ENCODE measurements at places on chromosomes 7 and 10. TPM values are rescaled to one million over a fixed set of nuclear protein-coding genes. Genes with fewer than 3 reads are reported as not detected.

Gene GPR37
- 0.53 TPM for total RNA-seq

Gene CHAT
- not detected for total RNA-seq

Gene OLAH
- total RNA-seq, result 0.05 TPM

Gene FRA10AC1
- 6.2 TPM for total RNA-seq

Gene NSMCE4A
- total RNA-seq, result 61.6 TPM

Gene RPEL1
- not detected for total RNA-seq

Gene PWWP2B
- 17.8 TPM for total RNA-seq

Gene LIPK
- not detected for total RNA-seq

Gene TEX47
- total RNA-seq, result not detected

Gene SPDYE9
- total RNA-seq, result not detected

Gene MYPN
- 2.5 TPM for total RNA-seq

Gene UPK3BL1
- 7.1 TPM for total RNA-seq

Gene ASB4
- 0.42 TPM for total RNA-seq

Gene NPFFR1
- total RNA-seq, result not detected

Gene BBIP1
- 36.0 TPM for total RNA-seq

Gene PLAC9
- total RNA-seq, result 0.46 TPM

Gene ADARB2
- total RNA-seq, result not detected

Gene PDLIM1
- 155 TPM for total RNA-seq

Gene SFRP5
- total RNA-seq, result 1.9 TPM

Gene AASS
- total RNA-seq, result 0.06 TPM

Gene SH2D4B
- total RNA-seq, result not detected

Gene GAD2
- not detected for total RNA-seq

Gene TAC1
- total RNA-seq, result not detected

Gene CDNF
- total RNA-seq, result 1.1 TPM

Gene NPTX2
- total RNA-seq, result 0.09 TPM

Gene FAM25C
- not detected for total RNA-seq

Gene LLCFC1
- not detected for total RNA-seq

Gene TMEM26
- 0.08 TPM for total RNA-seq

Gene ZP3
- 19.7 TPM for total RNA-seq

Gene CYP26A1
- total RNA-seq, result 2.7 TPM

Gene ACTA2
- total RNA-seq, result 21.5 TPM

Gene MBLAC1
- total RNA-seq, result 2.7 TPM

Gene CFAP46
- 1.1 TPM for total RNA-seq

Gene NODAL
- total RNA-seq, result not detected

Gene GIMAP5
- not detected for total RNA-seq

Gene NAPEPLD
- total RNA-seq, result 3.5 TPM

Gene SEMA3A
- total RNA-seq, result 5.7 TPM

Gene ABCA13
- total RNA-seq, result 0.05 TPM

Gene MEPCE
- 42.2 TPM for total RNA-seq

Gene NEUROG3
- not detected for total RNA-seq

Gene MRLN
- not detected for total RNA-seq

Gene CLDN12
- 23.8 TPM for total RNA-seq

Gene MMD2
- total RNA-seq, result not detected

Gene ELMO1
- 2.9 TPM for total RNA-seq

Gene DEPP1
- total RNA-seq, result 0.81 TPM

Gene RAMP3
- not detected for total RNA-seq

Gene GIMAP6
- not detected for total RNA-seq

Gene IFIT1B
- total RNA-seq, result not detected

Gene SRRM3
- total RNA-seq, result 5.7 TPM

Gene C10orf105
- total RNA-seq, result not detected

Gene PTPRE
- total RNA-seq, result 4.0 TPM

Gene FFAR4
- 0.44 TPM for total RNA-seq

Gene AMZ1
- total RNA-seq, result not detected

Gene LRRC17
- total RNA-seq, result 0.22 TPM

Measured in A549 treated with RU486 at 1 μM for 4 hours (cell line).